ENCODE measurements at places on chromosomes 5 and 9. TPM values are rescaled to one million over a fixed set of nuclear protein-coding genes. Genes with fewer than 3 reads are reported as not detected.

GRCh38 chr5:5316334-5316733 is 106.1 kb upstream of the ICE1 start:
- H3K4me1 ChIP-seq, result peaks cover 31% of the 10 kb centered on the region
- no peak overlapping the region for H3K4me3 ChIP-seq
- peaks cover 3% of the 10 kb centered on the region for H3K27me3 ChIP-seq
- H3K36me3 ChIP-seq, result no peaks in the 10 kb centered on the region
- DNase-seq, result no peak

DNA sequence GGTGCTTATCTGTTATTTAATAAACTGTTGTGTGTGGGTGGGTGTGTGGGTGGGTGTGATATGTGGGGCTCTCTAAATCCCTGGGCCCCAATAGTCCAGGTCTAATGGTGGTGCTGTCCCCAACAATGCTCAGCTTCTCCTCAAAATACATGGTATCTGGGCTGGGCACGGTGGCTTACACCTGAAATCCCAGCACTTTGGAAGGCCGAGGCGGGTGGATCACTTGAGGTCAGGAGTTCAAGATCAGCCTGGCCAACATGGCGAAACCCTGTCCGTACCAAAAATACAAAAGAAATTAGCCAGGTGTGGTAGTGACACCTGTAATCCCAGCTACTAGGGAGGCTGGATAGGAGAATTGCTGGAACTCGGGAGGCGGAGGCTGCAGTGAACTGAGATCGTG is 4.5 kb upstream of the ORM1 start:
- H3K4me3 ChIP-seq, result no peak overlapping the region
- DNase-seq, result no peak
- no peaks in the 10 kb centered on the region for H3K27me3 ChIP-seq
- H3K27ac ChIP-seq, result no peak overlapping the region
- H3K4me1 ChIP-seq, result peaks cover 3% of the 10 kb centered on the region

The SLC25A2 gene
- total RNA-seq, result not detected

The IL4 gene
- total RNA-seq, result not detected

DNA sequence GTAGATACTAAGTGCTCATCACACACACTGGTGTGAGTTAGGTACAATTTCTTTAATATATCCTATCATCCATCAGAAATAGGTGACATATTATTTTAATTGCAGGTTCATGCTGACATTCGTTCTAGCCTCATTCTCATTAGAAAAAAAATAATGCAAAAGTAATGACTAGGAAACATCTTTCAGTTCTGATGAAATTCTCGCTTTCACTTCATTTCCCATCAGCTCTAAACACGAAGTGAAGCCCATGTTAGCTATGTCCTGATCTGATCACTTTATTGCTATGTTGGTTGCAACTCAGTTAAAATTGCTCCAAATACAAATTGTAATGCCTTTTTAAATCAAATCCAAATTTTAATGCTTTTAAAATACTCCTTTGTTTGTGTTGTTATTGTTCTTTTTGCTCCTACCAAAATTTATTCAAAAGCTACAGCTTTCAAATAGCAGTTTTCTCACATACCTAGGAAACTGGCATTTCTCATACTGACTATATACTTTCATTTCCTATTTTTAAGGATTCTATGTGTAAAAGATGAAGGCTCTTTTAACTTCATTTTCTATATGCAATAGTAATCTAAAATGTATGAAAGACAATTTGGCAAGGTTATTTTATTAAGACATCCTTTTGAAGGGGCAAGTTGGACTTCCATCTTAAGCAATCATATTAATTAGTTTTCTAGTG is 1237.8 kb upstream of the ACO1 start:
- H3K27me3 ChIP-seq, result no peaks in the 10 kb centered on the region
- H3K36me3 ChIP-seq, result no peaks in the 10 kb centered on the region
- H3K4me3 ChIP-seq, result no peak overlapping the region
- no peak overlapping the region for H3K27ac ChIP-seq
- no peak for DNase-seq

The CCDC192 gene
- 0.50 TPM for total RNA-seq

- no peak overlapping the region for H3K27ac ChIP-seq
- H3K4me1 ChIP-seq, result no peaks in the 10 kb centered on the region
- DNase-seq, result peak; percentile 1
- H3K27me3 ChIP-seq, result no peaks in the 10 kb centered on the region
- no peaks in the 10 kb centered on the region for H3K36me3 ChIP-seq
Measured at GRCh38 chr5:44862808-44863207, 54.1 kb downstream of the MRPS30 start.

DNA sequence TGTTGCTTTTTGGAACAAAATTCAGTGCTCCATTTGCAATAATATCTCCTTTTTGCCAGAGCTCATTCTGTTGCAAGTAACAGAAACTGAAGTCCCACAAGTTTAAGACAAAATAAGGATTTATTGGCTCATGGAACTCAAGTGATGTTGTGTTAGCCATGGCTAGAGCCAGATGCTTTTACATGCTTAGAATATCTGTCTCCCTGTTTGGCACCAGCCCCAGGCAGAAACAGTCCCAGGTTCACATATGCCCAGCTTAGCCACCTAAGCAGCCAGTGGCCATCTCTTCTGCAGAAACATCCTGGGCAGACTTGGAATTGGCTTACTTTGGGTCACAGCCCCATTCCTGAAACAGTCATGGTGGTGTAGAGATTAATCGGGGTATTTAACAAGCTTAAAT is 540.9 kb upstream of the SGCD start:
- no peak for DNase-seq
- H3K4me1 ChIP-seq, result no peaks in the 10 kb centered on the region
- H3K27ac ChIP-seq, result no peak overlapping the region
- H3K27me3 ChIP-seq, result no peaks in the 10 kb centered on the region
- no peak overlapping the region for H3K4me3 ChIP-seq

The OR2Y1 gene
- not detected for total RNA-seq

DNA sequence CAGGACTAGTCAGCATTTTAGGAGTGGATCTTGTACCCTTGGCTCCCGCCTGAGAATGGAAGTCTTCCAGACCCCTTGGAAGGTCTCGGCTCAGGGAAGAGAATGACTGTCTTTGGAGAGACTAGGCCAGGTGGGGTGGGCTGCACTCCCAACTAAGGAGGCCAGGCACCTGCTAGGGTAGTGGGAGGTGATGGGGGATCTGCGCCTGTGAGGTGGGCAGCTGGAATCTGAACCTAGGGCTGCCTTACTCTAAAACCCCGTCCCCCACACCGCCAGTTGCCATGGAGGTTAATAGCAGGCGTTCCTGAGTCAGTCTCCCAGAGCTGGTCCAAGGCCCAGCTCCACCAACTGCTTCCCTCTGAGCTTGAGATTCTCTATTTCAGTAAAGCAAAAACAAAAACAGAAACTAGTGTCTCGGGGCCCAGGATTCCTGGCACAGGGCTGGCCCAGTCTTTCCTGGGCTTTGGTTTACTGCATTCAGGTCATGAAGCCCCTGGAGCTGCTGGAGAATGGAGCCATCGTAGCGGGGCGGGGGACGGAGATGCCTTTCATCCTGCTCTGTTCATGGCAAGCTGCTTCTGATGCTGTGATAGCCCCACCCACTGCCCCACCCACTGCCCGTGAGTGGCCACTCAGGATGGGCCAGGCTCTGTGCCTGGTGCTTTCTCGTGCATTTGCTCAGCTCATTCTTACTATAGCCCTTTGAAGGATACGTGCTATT is 57.5 kb downstream of the DAB2IP start:
- no peak overlapping the region for H3K4me3 ChIP-seq
- no peaks in the 10 kb centered on the region for H3K27me3 ChIP-seq
- DNase-seq, result no peak

The WNT8A gene
- not detected for total RNA-seq

DNA sequence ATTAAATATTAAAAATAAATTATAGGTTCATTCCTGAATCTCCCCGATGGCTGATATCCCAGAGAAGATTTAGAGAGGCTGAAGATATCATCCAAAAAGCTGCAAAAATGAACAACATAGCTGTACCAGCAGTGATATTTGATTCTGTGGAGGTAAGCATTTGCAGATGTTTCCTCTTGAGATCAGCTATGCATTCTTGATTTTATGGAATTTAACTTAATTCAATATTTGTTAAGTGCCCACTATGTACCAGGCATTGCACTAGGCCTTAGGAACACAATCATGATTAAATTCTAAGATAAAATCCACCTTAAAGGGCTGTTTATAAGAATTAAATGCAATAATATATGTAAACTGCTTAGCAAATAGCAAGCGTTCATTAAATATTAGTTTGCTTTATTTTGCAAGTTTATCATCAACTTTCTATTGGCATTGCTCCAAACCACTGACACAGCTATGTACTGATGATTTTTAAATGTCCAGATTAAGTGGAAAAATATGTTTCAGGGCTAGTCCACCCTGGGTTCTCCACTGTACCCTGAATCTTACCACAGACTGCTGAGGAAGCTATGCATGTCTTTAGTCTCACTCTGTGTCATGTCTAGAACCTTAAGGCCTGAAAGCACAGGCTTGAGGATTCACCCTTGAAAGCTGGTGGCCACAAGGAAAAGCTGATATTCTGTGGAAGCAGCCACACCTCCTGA is 33.2 kb downstream of the SLC22A4 start:
- no peak overlapping the region for H3K4me3 ChIP-seq
- peaks cover 6% of the 10 kb centered on the region for H3K4me1 ChIP-seq
- peaks cover 15% of the 10 kb centered on the region for H3K36me3 ChIP-seq
- no peak overlapping the region for H3K27ac ChIP-seq
- H3K27me3 ChIP-seq, result no peaks in the 10 kb centered on the region

DNA sequence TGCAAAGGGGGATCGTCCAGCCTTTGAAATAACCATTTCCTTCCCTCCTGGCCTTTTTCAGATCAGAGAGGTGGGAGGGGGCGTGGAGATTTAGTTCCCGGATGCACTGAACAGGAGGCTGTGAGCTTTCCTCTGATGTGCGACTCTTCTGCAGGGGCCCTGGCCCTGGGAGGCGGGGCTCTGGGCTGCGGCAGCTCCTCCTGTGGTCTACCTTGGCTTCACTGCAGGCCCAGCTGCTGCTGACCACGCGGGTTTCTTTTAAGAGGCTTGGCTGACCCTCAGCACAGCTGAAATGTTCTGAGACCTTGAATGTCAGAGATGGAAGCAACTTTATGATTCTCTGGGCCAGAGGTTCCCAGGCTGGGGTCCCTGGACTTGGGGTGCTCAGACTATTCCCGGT is 27.0 kb upstream of the COL15A1 start:
- no peak overlapping the region for H3K4me3 ChIP-seq
- H3K27ac ChIP-seq, result no peak overlapping the region
- no peaks in the 10 kb centered on the region for H3K27me3 ChIP-seq
- H3K4me1 ChIP-seq, result peaks cover 7% of the 10 kb centered on the region
- no peak for DNase-seq
- H3K36me3 ChIP-seq, result no peaks in the 10 kb centered on the region

The PCDH12 gene
- 5.4 TPM for total RNA-seq

DNA sequence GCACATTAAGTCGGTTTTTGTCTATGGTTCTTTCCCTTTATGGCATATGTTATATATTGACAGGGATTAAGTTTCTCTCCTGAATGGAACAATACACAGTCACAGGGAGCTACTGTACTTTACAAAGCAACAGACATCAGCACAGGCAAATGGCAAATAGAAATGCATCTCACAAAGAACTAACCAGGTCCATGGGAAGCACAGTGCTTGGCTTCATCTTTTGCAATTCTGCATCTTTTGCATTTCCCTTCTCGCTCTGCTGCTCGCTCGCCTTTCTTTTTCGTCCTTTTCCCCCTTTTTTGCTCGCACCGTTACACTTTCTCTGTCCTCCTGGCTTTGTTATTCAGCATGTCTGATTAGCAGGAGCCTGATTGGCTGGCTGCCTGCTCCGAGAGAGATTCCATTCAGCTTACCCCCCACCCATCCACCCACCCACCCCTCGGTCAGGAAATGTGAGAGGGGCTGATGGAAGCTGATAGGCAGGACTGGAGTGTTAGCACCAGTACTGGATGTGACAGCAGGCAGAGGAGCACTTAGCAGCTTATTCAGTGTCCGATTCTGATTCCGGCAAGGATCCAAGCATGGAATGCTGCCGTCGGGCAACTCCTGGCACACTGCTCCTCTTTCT is at the start of gene ADAMTSL1:
Gene ADAMTSL1 (plus strand): TSS at position 502 of the 628 bp plus-strand sequence. CDS start 80 bp downstream, at position 582.
- H3K27me3 ChIP-seq, result no peaks in the 10 kb centered on the region
- H3K4me1 ChIP-seq, result peaks cover under 1% of the 10 kb centered on the region
- DNase-seq, result peak; percentile 74
- no peaks in the 10 kb centered on the region for H3K36me3 ChIP-seq
- H3K4me3 ChIP-seq, result peak within 1 kb of the TSS; percentile 51

DNA sequence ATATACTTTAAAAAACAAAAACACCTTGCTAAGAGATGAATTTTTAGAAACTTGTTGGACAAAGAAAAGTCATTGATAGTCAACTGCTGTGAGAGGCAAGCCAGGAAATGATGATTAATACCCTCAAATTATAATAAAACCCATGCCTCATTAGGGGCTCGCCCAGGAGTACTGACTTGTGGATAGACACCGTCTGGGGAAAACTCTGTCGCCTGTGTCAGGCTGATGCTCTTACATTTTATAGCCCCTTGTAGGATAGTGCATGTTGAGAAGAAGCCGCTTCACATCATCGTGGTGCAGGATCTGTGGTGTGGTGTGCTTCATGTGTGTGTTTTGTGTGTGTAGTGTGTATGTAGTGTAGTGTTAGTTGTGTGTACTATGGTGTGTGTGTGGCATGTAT is 39.1 kb downstream of the SYK start:
- H3K36me3 ChIP-seq, result no peaks in the 10 kb centered on the region
- no peaks in the 10 kb centered on the region for H3K27me3 ChIP-seq
- H3K4me3 ChIP-seq, result no peak overlapping the region
- peaks cover 12% of the 10 kb centered on the region for H3K4me1 ChIP-seq

GRCh38 chr9:136526625-136527066 is 19.2 kb downstream of the NOTCH1 start:
- H3K4me1 ChIP-seq, result peaks cover 98% of the 10 kb centered on the region
- H3K27ac ChIP-seq, result peak overlapping the region; percentile 94
- DNase-seq, result no peak
- no peaks in the 10 kb centered on the region for H3K27me3 ChIP-seq
- H3K4me3 ChIP-seq, result peak overlapping the region; percentile 4
- H3K36me3 ChIP-seq, result peaks cover 88% of the 10 kb centered on the region
